Left forelimb (tissue), 1 donor: ENCODE measurements at places on chromosomes 16 and 17.

- DNase-seq: no peak
Observed at GRCh38 chr17:82632451-82632850, 15.8 kb downstream of the WDR45B start.

DNA sequence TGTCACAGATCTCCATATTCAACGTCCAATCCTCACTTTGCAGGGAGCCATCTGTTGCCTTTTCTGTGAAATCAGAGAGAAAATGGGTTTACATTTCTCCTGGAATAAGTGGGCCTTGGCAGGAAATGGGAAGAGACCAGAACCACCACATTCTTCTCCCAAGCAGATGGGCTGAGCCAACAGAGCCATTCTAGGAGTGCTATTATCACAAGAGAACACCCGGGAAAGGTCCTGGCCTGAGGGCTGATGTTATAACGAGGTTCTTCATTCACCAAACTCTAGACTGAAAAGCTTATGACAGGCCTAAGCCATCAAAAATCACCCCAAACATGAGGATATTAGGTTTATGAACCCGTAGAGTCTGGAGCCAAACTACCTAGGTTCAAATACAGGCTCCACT is 64.7 kb downstream of the TOM1L2 start:
- no peak for DNase-seq

- no peak for DNase-seq
Observed at GRCh38 chr17:76593959-76594358, 8.3 kb upstream of the ST6GALNAC2 start.

- DNase-seq: peak; percentile 37
Observed at GRCh38 chr17:27669850-27670249, 38.9 kb downstream of the LGALS9 start.

GRCh38 chr17:33178681-33179080 is 114.4 kb downstream of the ASIC2 start:
- DNase-seq: no peak

- no peak for DNase-seq
Observed at GRCh38 chr17:69593716-69594115, 179.2 kb downstream of the MAP2K6 start.

GRCh38 chr17:71114911-71115668 is 945.8 kb downstream of the KCNJ2 start:
- DNase-seq: no peak

DNA sequence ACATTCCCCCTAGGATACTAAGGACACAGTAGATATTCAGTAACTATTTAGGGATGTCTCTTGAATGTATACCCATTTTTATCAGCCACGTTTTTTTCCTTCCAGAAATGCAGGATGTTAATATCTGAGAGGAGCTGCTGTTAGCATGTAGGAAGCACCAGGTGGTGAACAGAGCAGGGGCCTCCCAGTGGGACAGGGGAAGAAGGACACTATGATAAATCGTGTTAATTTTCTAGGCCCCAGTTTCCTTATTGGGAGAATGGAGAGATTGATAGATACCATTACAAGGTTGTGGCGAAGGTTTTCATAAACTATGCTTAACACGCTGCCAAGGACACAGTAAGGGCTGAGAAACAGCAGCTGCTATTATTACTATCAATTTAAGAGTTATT is 45.4 kb downstream of the PRSS54 start:
- no peak for DNase-seq

DNA sequence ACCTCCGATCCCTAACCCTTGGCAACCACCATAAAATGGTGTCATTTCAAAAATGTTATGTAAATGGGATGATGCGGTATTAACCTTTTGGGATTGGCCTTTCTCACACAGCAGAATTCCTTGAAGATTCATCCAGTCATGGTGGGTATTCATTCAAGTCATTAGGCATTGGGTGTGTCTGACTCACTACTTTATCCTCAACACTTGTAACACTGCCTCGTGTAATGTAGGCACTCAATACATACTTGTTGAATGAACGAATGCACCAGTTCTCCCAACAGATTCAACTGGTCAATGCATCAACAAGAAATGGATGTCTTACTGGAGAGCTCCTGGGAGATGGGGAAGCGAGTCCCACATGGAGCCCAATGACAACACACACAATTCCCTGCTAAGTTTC is 21.8 kb upstream of the GAN start:
- no peak for DNase-seq

DNA sequence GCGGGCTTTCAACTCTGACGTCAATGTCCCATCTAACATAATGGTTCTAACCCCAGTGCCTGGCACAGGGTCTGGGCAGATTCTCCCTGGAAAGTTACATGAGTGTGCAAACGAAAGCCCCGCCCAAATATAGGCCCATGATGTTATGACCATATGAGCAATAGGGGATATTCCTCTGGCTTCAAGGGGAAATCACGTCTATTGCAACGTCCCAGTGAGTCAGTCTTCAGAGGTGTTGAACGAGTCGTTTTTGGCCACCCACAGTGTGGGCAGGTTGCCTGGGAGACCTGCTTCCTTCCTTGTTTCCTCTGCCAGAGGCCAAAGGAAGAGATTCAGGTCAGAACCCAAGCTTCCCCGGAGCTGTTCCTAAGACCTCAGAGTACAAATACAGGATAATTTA is 30.3 kb downstream of the PIK3R5 start:
- DNase-seq: no peak

- DNase-seq: no peak
Observed at GRCh38 chr17:1553354-1554266, 9.0 kb downstream of the PITPNA start.

DNA sequence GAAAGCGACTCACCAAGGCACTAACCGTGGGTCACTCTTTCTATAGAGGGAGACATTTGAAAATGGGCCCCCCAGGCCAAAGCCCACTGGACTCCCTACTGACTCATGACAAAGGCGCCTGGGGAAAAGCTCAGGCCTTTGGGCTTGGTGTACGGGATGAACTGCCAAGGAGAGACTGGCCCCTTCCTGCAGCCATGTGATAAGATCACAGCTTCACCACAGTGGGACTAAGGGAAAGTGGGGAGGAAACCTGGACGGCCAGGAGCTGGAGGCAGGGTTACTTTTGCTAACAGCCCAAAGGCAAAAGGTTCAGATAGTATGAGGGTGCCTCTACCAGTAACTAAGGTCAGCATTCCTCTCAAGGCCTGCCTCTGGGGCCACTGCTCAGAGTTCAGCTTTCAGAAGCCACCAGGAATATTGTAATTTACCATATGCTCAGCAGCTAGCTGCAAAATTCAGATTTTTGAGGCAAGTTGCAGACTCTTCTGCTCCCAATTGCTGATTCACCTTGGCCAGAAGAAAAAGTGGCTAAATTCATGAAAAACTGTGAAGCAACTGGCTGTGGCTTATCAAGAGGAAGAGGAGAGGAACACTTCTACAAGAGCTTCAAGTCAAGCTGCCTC is 37.1 kb upstream of the SLC25A19 start:
- DNase-seq: no peak

DNA sequence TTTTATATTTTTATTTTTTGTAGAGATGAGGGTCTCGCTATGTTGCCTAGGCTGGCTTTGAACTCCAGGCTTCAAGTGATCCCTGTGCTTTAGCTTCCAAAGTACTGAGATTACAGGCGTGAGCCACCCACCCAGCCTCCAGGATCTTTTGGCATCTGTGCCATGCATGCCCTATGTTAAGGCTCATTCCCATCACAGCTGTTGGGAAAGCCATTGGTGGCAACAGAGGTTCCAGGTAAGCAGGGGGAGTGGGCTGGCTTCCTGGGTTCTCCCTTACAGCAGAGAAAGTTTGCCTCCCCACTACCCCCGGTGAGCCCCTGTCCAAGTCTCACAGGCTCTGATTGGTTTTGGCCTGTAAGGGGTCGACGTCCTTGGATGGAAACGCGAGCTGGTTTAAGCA is 8.9 kb upstream of the MRTFB start:
- no peak for DNase-seq

DNA sequence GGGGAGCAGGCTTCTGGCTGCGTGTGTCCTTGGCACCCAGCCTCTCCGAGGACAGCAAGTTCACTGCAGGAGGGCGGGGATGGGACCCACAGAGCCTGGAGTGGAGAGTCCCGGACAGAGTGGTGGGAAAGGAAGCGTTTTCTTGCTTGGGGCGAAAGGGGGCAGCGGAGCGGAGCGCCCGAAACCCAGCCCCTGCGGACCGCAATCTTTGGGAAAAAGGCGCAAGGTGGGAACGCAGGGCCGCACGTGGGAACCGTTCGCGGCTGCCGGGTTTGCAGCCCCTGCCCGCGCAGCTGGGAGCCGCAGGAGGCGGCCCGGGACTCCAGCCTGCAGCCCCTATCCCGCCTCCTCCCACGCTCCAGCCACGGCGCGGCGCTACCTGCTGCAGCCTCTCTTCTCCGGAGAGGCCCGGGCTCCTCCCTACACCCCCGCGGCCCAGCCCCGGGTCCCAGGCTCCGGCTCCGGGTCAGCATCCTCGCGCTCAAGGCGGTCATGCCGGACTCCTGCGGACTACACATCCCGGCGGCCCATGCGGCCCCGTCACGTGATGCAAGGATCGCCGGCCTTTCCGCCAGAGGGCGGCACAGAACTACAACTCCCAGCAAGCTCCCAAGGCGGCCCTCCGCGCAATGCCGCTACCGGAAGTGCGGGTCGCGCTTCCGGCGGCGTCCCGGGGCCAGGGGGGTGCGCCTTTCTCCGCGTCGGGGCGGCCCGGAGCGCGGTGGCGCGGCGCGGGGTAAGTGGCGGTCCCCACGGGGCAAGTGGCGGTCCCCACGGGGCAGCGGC is at the start of the genes NTHL1 and TSC2:
NTHL1 (minus strand) TSS at position 505 of the 786 bp plus-strand sequence; CDS start at position 494, 11 bp downstream.
TSC2 (plus strand) TSS at position 656 of the 786 bp plus-strand sequence. CDS start 631 bp downstream, outside the sequence.
- peak; percentile 97 for DNase-seq

DNA sequence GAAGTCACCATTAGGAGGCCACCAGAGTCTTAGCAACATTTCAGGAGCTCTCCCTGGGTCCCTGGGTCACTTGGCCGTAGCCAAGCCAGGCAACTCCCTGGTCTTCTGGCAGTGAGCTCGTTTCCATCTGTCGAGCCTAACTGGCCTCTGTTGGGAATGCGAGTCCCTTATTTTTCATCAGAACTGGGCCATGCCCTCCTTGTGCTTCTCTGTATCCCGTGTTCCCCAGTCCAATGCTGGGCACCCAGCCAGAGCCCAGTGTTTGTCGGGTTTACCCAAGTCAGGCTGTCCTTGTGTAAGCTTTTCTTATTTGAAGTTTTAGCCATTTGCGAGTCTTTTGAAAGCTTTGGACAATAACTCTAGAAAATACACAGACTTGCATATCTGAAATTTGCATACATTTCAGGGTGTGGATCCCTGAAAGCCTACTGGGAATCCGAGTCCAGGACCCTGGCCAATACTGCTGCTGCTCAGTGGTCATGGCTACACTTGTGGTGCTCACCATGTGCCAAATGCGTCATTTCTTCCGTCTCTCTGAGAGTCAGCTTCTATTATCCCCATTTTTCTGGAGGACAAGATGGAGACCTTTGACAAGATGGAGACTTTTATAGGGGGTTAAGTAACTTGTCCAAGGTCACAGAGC is 81.6 kb upstream of the LGALS9 start:
- DNase-seq: no peak

DNA sequence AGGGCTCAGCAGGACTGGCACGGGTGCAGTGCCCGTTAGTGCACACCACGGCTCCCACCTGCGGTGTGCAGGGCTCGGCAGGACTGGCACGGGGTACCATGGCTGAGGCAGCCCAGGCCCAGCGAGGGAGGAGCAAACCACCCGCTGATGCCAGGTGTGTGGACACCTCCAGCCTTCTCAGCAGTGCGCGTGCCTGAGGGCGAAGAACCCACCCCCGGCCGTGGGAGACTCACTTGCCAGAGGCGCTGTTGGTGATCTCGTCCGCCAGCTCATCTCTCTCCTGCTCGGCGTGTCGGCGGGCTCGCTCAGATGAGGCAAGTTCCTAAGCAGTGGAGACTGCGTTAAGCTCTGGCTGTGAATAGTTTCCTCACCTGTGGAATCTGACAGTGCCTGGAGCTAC is 45.4 kb downstream of the NDEL1 start:
- no peak for DNase-seq

DNA sequence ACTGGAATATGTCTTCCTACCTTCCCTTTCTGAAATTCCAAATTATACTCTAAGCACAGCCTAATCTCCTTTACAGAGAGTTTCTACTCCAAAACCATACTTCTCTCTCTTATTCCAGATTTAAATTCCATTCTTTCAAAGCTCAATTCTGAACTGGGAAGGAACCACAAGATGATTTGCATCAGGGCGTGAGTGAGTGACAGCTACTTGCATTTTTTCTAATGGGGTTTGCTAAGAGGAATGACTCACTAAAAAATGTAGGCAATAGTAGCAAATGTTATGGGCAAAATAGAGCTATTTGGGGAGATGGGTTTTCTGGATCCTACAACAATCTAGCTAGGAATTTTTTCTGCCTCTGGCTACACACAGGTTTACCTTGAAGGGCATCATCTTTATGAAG is 244.6 kb upstream of the PSMD7 start:
- DNase-seq: no peak

DNA sequence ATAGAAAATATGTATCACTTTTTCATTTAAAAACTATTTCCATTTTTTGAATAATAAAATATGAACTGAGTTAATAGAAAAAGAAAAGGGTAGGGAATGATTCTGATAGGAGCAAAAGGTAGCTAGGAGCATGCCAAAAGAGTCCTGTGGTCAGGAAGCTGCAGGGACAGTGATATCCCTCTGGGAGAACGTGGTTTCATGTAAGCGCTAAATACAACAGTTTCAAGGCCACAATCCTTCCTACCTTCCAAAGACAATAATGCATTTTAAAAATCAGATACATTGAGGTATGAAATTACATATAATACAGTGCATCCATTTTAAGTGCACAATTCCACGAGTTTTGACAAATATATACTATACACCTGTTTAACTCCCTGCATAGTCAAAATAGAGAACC is 55.8 kb downstream of the CCDC182 start:
- no peak for DNase-seq

DNA sequence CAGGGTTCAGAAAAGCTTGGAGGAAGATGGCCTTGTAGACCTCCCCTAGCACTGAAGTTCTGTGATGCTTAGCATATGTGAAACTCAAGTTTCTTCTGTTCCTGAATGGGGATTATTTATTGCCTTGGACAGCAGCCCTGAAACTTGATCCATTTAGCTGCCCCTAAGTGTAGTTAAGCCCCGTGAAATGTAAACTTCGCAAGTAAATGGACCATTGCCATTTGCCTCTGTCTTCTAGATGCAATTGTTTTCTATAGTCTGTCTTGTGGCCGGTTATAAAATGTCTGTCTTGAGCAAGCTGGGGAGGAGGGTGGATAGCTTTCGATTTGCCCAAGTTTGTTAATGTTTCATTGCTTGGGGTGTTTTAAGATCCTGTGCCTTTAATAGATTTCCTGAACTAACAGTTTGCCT is 261.8 kb downstream of the CDH13 start:
- DNase-seq: no peak

DNA sequence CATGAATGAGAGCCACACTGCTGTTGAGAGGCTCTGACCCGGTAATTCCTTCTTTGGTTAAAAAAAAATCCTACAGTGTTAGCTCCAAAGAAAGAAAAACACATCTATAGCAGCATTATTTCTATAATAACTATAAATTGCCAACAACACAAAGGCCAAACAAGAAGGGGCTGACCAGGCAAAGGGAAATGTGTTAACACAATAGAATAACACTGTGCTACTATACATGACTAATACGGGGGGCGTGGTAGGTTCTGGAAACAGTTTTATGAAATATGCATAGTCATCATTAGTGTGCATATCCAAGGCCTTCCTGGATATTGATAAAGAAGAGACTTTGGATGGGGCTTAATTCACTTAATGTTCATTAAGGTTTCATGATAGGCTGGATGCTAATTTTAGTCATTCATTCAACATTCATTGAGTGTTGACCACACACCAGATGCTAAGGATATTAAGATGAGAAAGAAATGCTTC is 50.0 kb upstream of the CCL1 start:
- DNase-seq: no peak

- no peak for DNase-seq
Observed at GRCh38 chr16:15598648-15599190, 44.2 kb downstream of the MARF1 start.
